Nucleus accumbens (tissue), 56 donors: ENCODE measurements at places on chromosomes 4 and X.

DNA sequence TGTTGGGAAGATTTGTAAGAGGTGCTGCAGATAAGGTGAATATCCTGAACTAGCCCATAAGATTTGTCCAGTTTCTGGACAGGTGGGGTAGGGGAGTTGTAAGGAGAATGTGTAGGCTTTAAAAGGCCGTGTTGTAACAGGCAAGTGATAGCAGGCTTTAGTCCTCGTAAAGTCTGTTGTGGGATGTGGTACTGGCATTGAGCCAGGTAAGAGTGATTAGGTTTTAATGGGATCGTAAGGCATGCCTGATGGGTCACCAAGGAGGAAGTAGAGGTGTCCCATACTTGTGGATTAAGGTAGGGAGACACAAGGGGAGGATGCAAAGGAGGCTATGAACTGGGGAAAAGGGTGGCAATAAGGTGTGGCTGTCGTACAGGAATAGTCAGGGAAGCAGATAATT is 256.9 kb upstream of the DKK2 start:
- DNase-seq = no peak

DNA sequence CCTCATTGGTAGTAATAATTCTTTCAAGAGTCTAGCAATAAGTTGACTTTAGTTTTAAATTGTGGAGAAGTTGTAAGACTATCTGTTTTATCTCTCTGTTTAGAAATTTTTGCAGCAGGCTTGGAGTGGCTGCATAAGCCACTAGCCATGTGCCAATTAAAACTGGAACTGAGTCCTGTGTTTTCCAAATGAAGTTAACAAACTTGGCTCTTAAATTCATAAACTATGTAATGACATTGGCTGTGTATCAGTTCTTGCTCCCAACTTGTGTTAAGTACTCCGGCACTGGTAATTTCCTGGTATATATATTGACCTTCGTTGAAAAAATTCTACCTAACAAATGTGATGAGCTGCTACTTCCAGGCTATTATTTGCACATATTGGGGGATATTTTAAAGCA is 420.4 kb downstream of the GBA3 start:
- DNase-seq = no peak

- no peak for DNase-seq
Observed at GRCh38 chrX:66042307-66043077, 2.6 kb upstream of the VSIG4 start.

- DNase-seq = no peak
Observed at GRCh38 chr4:5278213-5278612, 226.9 kb downstream of the STK32B start.

GRCh38 chr4:42278709-42279324 is 118.5 kb upstream of the SHISA3 start:
- no peak for DNase-seq

GRCh38 chr4:1058997-1059665 is 47.7 kb downstream of the FGFRL1 start:
- no peak for DNase-seq

DNA sequence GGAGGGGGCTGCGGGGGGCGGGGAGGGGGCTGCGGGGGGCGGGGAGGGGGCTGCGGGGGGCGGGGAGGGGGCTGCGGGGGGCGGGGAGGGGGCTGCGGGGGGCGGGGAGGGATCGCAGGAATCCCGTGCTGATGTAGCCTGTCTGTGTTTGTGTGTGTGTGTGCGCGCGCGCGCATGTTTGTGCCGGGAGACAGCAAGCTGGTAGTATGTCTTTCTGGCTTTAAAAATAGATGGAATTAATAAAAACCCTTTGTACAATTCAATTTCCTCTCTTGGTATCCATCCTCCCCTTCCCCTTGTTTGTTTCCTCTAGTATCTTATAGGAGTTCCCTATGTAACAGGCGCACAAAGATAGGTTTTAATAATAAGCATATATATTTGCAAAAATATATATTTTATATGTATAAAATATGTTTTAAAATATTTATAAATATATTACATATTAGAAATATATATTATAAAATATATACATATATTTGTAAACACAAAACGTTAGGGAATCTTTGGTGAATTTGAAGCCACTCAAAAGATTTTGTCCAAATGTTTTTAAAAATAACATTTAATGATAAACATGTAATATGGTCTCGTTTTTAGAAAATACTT is 782 bp downstream of the ARHGAP24 start:
- no peak for DNase-seq

GRCh38 chr4:113469926-113470325 is 291.6 kb downstream of the CAMK2D start:
- no peak for DNase-seq

DNA sequence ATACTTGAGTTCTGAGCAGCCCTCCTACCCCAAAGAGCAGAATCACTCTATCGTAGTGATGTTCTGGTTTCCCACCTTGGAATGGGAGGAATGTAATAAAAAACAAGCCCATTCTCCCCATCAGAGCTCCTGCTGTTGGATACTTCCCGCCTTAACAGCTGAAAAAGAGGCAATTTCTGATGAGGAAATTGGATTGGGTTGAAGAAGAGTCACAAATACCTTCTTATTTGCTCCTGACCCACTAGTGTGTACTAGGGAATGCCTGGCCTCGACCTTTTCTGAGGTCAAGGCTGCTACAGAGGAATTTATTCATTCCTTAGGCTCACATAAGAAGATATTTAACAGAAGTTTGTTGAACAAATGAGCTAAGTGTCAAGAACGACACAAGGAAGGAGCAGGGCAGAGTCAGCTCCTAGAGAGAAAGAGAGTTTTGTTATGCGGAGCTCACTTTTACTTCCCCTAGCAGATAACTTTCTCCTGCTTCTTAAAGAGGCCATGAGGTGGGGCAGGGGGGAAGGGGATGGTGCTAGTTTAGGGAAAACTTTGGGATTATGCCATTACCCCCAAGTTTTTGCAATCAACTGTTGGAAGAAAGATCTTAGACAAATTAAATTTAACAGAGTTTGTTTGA is 273.8 kb upstream of the CLNK start:
- DNase-seq = no peak

DNA sequence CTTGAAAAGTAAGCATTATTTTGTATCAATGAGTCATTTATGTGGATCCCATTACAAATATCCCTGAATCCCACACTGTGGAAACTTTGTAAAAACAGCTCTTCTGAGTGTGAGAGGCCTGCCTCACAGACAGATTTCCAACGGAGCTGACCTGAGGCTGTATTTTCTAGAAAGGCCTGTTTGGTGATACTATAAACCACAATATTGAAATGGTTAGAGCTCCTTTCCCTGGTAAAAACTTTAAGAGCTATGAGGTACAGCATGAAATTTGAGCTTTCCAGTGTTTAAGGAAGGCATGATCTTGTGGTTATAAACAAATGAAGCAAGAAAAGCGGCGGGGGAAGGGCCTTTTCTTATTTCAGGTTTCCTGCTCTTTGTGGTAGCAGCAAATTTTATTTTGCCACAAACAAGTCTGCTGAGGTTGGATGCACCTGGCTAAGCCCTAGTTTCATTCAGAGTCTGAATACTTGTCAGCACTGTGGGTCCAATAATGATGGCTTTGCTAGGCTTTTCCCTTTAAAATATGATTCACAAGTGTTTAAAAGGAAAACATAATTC is 86.8 kb upstream of the ETNPPL start:
- no peak for DNase-seq

DNA sequence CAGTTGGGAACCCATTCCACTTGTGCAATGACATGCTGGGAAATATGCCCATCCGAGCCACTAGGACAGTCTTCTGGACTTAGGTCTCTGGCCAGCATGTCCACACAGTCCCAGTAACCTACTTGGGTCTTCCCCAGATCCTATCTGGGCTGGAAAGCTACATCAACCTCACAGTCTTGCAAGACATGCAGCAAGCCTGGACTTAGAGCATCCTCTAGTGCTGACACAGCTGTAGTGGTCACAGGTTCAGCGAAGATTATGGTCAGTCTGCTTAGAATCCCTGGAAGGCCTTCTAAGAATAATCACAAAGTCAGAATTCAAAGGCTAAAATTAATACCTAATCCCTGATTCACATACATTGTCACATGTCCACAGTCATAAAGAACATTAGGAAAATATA is 842.7 kb downstream of the STPG2 start:
- no peak for DNase-seq

DNA sequence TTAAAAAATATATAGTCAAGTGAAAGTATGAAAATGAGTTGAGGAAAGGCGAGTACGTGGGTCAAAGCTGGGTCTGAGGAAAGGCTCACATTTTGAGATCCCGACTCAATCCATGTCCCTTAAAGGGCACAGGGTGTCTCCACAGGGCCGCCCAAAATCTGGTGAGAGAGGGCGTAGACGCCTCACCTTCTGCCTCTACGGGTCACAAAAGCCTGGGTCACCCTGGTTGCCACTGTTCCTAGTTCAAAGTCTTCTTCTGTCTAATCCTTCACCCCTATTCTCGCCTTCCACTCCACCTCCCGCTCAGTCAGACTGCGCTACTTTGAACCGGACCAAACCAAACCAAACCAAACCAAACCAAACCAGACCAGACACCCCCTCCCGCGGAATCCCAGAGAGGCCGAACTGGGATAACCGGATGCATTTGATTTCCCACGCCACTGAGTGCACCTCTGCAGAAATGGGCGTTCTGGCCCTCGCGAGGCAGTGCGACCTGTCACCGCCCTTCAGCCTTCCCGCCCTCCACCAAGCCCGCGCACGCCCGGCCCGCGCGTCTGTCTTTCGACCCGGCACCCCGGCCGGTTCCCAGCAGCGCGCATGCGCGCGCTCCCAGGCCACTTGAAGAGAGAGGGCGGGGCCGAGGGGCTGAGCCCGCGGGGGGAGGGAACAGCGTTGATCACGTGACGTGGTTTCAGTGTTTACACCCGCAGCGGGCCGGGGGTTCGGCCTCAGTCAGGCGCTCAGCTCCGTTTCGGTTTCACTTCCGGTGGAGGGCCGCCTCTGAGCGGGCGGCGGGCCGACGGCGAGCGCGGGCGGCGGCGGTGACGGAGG is at the start of gene FMR1:
FMR1 (plus strand) TSS at position 728 of the 831 bp plus-strand sequence. CDS start 261 bp downstream, outside the sequence.
- DNase-seq = peak; percentile 81

- no peak for DNase-seq
Observed at GRCh38 chr4:54729256-54729655, 71.5 kb downstream of the KIT start.

GRCh38 chr4:4443821-4444220 is 56.9 kb downstream of the NSG1 start:
- no peak for DNase-seq

DNA sequence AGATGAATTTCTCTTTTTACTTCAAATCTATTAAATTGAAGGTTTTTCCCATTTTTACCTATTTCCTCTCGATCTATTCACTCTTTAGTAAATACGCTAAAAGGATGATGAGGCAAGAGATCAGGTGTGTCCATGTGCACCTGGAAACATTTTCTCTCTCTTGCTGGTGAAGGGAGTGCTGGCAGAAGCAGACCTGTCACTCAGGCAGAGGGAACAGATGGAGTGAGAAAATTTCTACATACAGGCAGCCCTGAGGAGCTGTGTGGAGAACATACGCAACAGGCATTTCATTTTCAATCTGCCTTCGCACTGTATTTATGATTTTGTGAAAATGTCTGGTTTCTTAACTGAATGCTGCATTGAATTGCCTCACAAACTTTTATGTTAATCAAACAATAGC is 249.5 kb downstream of the GPM6A start:
- no peak for DNase-seq

DNA sequence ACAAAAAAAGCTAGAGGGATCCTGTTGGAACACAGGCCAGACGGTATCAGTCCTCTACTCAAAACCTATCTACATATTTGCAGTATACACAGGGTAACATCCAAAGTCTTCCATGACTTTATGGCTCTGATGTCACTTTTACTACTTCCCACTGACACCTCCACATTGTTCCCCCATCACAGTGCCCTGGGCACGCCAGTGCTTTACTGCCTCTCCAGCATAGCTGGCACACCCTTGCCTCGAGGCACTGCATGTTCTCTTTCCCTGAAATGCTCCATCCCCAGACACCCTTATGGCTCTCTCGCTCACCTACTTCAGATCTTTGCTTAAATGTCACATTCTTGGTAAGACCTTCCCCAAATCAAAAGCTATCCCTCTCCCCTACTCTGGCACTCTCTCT is 6.3 kb upstream of the ATP10D start:
- DNase-seq = no peak

DNA sequence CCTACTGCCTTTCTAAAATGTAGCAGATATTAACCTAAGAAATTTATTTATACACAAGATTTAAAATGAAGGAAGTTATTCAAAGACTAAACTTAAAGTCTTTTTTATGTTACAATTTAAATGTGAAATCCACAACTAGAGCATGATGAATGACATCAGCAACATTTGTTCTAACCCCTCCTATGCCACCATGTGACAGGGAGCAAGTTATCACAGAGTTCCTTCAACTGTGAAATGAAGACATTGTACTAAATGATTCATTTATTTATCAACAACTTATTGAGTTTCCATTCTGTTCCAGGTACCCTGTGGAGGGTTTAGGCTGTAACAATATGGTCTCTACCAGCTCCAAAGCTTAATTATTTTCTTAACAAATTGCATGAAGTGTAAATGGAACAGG is 76.9 kb downstream of the SLC39A8 start:
- DNase-seq = no peak

DNA sequence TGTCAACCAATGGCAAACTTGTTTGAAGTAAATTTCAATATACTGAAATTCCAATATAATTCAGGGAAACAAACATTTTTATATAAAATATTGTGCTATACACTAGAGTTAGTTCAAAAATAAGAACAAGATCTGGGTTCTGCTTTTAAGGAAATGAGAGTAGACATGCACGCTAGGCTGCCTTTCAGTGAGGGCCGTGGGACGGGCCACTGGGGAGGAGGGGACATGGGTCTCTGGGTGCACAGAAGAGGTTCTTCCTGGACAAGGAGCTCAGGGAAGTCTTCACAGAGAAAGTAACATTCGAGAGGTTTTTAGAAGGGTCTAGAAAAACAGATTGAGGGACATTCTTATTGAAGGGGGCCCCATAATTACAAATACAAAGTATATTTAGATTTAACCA is 64.4 kb downstream of the SHROOM3 start:
- DNase-seq = no peak

GRCh38 chr4:76955182-76955581 is 5.6 kb downstream of the SEPTIN11 start:
- no peak for DNase-seq

GRCh38 chr4:98283219-98284189 is 22.3 kb downstream of the RAP1GDS1 start:
- no peak for DNase-seq

DNA sequence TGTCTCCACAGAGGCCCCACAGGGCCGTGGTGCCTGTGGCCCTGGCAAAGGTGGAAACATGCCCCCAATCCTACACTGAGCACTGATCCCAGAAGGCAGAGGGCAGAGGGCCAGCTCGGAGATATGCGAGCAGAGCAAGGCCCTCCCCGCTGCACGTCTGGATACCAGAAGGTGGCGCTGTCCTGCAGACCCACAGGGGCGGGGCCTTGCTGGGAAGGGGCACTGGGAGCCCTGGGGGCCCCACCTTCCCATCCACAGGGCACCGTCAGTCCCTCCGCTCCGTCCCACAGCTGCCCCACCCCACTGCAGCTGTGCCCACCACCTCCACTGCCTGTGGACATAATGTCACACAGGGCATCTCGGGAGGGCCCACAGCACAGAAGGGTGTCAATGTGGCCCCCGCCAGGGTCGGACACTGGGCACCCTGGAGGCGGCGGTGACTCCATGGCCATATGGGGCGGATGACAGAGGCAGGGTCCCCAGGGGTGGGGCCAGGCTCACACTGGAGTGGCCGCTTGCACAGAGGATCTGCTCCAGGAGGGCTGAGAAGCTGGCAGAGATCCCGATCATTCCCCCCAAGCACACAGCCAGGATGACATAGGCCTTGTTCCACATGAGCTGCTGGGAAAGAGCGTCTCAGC is 4.8 kb downstream of the SLC49A3 start:
- peak; percentile 54 for DNase-seq
